Type B pancreatic cell (in vitro differentiated cells): ENCODE measurements at places on chromosomes 13 and 19. TPM values are rescaled to one million over a fixed set of nuclear protein-coding genes. Genes with fewer than 3 reads are reported as not detected.
A peak's percentile ranks its signal among the peaks of the same experiment; 100 is the strongest.

Gene XRCC1
- total RNA-seq = 33.0 and 63.7 TPM in 2 replicates

DNA sequence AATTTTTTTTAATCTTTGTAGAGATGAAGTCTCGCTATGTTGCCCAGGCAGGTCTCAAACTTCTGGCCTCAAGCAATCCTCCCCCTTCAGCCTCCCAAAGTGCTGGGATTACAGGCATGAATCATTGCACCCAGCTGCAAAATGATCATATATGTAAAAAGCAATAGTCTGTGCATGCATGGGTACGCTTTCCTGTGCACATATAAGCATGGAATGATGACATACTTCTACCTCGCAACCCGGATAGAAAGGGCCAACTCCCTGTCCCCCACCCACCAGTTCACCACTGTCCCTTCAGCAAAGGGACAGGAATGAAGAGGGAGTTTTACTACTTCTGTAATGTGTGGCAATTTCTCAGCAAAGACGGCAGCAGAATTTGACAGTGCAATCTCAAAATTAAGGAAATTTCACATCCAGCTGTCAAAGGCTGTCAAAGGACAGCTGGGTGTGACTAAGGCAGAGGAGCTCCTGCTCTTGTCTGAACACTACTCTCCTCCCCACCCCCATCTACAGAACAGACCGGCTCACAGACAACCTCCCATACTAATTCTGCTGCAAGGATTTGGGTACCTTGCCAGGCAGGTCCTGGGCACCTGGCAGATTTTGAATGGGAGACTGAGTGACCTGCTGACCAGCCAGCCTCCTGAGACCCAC is 95.6 kb downstream of the TSHZ3 start:
- DNase-seq = no peak
- H3K4me1 ChIP-seq = peaks cover 9% of the 10 kb centered on the region
- peaks cover 18% of the 10 kb centered on the region for H3K27me3 ChIP-seq
- no peaks in the 10 kb centered on the region for H3K36me3 ChIP-seq
- no peak overlapping the region for H3K4me3 ChIP-seq
- peak overlapping the region; percentile 14 for H3K27ac ChIP-seq

DNA sequence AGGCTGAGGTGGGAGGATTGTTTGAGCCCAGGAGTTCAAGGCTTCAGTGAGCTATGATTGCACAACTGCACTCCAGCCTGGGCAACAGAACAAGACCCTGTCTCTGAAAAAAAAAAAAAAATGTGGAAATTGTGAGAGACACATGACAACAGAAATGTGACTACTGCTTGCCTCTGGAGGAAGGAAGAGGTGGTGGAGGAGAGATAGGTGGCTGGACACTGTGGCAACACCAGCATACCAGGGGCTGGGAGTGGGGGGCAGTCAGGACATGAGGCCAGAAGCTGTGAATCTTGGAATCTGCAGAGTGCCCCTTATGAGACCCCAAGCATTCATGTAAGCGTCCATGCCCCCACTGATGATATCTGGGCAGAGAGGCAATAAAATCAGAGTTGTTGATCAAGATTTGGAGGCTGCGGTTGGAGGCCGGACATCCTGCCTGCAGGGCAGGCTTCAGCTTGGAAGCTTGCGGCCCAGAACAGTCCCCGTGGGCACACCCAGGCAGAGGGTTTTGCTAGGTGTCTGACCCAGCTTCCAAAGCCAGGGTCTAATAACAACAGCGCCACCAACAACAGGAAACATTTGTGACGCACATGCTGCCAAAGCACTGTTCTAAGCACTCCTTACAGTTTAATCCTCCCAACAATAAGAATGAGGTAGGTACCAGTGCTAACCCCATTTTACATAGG is 16.9 kb downstream of the FAM187B start:
- H3K27ac ChIP-seq = no peak overlapping the region
- no peaks in the 10 kb centered on the region for H3K27me3 ChIP-seq
- DNase-seq = no peak
- H3K4me1 ChIP-seq = no peaks in the 10 kb centered on the region

DNA sequence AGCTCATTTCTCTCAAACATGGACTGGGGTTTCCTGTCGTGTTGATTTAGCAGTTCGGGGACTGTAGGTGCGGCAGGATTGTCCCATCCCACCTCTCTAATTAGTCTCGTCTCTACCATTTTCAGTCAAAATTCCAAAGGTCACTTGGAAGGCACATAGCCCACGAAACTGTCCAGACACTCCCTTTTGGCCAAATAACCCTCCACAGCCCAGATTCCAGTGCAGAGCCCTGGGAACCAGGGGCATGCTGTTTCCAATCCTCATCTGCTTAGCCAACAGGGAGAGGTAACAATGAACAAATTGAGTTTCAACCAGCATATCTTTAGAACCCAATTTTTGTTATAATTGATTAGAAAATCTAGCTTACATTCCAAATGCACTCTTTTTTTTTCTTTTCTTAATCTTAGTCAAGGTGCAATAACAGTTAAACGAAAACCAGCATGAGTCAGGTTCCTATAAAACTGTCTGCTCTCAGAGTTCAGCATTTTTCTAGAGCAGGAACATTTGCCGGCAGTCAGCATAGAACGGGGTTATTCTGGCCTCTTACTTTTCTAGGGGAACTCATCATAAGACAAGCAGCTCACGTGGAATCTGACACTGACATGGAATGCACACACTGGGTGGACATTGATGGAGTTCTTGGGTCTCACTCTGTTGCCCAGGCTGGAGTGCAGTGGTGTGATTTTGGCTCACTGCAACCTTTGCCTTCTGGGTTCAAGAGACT is 14.4 kb upstream of the CEBPA start:
- H3K4me1 ChIP-seq = peaks cover 8% of the 10 kb centered on the region
- H3K36me3 ChIP-seq = no peaks in the 10 kb centered on the region
- H3K4me3 ChIP-seq = peak overlapping the region; percentile 56
- H3K27ac ChIP-seq = peak overlapping the region; percentile 86
- DNase-seq = peak; percentile 6
- peaks cover 7% of the 10 kb centered on the region for H3K27me3 ChIP-seq

DNA sequence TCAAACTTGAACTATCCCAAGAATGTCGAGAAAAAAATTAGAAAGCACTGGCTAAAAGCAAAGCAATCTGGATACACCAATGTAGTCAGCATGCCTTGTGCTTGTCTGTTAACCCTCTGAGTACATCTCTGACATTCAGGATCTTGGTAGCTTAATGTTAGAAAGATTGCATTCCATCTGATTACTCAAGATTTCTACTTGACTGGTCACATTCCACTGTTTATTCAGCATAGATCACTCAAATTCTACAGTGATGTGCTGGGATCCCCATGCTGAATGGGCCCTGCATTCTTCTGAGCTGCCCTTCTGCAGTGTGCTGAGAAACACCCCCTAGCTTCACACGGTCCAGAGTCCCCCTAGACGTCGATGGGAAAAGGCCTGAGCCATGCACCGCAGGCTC is 295.4 kb upstream of the MAB21L1 start:
- peaks cover 3% of the 10 kb centered on the region for H3K36me3 ChIP-seq
- no peaks in the 10 kb centered on the region for H3K27me3 ChIP-seq
- peak overlapping the region; percentile 63 for H3K27ac ChIP-seq
- peaks cover 23% of the 10 kb centered on the region for H3K4me1 ChIP-seq
- no peak overlapping the region for H3K4me3 ChIP-seq

Gene ADGRE3
- not detected in 2 replicates for total RNA-seq

- DNase-seq = no peak
- no peaks in the 10 kb centered on the region for H3K4me1 ChIP-seq
- no peak overlapping the region for H3K4me3 ChIP-seq
- H3K27ac ChIP-seq = no peak overlapping the region
- no peaks in the 10 kb centered on the region for H3K27me3 ChIP-seq
Measured at GRCh38 chr19:3954107-3954506, 16.8 kb downstream of the DAPK3 start.

GRCh38 chr19:38912600-38913514 is 871 bp upstream of the CCER2 start:
- peaks cover 4% of the 10 kb centered on the region for H3K36me3 ChIP-seq
- DNase-seq = no peak
- no peak overlapping the region for H3K4me3 ChIP-seq
- no peaks in the 10 kb centered on the region for H3K27me3 ChIP-seq
- no peaks in the 10 kb centered on the region for H3K4me1 ChIP-seq

DNA sequence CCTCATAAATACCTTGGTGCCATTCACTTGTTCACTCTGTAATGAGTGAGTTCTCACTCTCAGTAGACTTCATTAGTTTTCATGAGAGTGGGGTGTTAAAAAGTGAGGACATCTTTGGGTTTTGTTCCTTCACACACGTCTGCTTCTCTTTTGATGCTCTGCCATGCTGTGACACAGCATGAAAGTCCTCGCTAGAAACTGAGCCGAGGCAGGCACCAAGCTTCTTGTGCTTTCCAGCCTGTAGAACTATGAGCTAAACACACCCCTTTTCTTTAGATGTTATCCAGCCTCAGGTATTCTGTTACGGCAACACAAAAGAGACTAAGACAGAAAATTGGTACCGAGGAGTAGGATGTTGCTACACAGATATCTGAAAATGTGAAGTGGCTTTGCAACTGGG is 43.7 kb downstream of the ALOX5AP start:
- no peak overlapping the region for H3K4me3 ChIP-seq
- H3K4me1 ChIP-seq = peaks cover 21% of the 10 kb centered on the region
- H3K36me3 ChIP-seq = no peaks in the 10 kb centered on the region
- DNase-seq = no peak
